ENCODE measurements at places on chromosomes 1 and 21.

DNA sequence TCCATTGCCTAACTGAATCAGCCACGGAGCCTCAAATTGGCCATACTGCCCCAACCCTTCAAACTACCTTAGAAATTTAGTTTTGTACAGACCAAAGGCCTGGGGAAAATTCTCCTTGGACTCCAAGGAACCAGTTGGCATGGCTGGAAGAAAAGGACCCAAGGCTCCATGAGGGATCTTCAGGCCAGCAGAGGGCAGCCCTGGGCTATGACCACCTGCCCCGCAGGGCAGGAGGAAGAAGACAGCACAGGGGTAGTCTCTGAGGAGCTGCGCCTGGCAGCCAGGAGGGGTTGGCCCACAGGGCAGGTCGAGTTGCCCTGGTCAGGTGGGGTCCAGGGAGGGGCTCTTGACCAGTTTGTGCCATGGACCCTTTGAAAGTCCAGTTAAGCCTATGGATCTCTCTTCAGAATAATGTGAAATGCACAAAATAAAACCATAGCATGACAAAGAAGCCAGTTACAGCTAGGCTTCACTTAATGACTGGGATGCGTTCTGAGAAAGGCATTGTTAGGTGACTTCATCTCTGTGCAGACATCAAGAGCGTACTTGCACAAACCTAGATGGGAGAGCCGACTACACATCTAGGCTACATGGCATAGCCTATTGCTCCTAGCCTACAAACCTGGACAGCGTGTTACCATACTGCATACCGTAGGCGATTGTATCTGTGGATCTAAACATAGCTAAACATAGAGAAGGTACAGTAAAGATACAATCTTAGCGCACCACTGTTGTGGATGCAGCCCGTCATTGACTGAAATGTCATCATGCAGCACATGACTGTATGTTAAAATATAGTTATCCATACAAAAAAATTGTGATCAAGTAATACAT, 26.1 kb downstream of the CACNA1S start:
- DNase-seq: no peak

- DNase-seq: no peak
Observed at GRCh38 chr1:227765261-227766014, 30.2 kb downstream of the SNAP47 start.

DNA sequence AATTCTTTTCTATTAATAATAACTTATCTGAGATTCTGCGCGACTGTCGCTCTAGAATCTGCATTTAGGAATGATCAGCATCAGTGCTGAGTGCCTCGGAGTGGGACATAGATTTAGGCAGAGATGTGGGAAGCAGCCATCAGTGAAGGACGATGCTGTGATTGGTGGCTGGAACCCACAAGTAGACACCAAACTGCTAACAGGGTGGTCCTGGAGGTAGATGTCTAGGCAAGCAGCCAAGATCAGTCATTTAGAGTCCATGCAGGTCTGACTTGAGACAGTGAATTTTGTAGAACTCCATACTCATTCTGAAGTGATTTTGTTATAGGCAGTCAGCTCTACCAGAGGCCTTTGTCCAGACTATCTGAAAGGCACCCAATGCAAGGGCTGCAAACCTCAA, 51.8 kb upstream of the LYST start:
- DNase-seq: no peak

DNA sequence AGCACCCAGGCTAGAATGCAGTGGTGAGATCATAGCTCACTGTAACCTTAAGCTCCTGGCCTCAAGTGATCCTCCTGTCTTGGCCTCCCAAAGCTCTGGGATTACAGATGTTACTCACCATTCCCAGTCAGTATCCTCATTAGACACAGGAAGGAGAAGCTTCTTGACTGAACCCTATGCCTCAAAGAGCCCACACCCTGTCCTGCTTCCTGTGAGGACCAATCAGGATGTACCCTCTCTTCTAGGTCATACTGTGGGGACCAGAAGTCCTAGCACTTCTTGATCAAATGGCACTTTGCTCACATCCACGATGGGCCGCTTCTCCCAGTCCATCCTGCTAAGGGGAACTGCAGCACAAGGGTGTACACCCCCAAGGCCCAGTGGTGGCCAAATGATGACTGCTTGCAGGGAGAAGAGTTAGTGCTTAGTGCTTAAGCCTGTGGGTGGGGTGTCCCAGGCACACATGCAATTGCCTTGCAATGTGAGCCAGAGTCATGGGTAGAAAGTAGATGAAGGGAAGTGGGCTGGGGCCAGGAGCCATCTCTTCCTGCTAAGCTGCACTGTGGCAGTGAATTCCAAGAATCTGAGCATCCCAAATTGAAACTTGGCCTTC, 9.8 kb downstream of the CD34 start:
- DNase-seq: no peak

GRCh38 chr1:215118081-215118480, 35.5 kb downstream of the KCNK2 start:
- DNase-seq: no peak

DNA sequence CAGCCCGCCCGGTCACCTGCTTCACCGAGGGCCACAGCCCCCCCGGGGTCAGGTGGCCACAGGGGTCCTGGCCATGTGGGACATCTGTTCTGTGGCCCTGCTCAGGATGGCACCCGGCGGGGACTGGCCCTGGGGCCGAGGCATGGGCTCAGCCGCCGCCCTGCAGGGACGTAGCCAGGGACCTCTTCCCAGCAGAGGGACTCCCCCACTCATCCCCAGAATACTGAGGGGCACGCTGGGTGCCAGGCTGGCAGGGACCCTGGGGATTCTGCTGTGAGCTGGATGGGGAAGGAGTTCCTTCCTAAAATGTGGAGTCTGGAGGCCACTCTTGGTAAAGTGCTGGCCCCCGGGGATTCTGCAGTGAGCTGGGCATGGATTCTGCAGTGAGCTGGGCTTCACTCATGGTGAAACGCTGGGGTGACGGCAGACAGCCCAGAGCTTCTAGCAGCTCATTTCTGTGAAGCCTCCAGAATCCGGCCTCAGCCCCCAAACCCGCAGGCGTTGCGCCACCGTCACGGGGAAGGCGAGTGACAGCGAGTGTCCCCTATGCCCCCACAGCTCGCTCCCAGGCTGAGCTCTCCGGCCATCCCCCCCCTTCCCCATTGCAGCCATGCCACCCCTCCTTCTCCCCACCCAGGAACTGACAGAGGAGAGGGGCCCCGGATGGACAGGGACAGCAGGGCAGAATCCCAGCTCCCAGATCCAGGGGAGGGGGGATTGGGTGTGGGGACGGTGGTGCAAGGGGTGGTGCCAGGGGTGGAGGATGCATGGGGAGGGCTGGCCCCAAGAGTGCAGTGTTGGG, 1.4 kb downstream of the ITGB2 start:
- DNase-seq: no peak

DNA sequence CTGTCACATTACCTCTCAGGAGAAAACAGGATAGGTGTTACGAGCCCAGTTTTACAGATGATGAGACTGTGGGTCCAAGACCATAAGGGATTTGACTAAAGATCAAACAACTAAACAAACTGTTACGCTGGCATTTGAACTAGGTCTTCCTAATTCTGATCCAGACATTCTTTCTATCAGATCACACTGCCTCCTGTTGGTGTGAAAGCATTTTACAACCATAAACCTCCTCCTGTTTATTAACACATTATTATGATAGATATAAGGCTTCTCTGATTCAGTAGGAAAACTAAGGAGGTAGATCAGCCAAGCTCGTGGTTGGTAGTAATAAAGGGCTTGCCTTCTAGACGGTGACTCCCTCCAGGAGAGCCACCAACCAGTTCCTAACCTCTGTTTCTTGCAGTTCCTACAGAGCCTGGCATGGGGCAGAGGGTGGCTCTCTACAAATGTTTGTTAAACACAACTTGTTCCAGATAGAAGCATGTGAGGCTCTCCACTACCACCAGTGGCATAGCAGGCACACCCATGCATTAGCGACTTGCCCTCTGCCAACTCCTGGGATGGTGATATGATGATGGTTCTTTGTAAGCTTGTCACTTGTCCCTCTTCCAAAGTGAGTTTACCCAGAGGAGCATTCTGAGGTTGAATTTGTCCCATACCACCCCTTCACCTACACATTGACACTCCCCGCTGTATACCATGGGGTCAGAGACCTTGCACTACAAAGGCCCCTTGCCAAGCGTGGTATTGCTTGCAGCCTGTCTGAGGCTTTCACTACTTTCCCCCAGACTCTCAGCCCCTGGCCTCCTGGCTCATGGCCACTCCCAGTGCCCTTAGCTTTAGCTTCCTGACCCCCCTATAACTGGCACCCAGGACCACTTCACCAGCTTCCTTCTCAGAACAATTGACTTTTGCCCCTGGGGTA, 96.4 kb upstream of the HOOK1 start:
- DNase-seq: no peak

GRCh38 chr1:51497340-51497739, 21.7 kb downstream of the EPS15 start:
- DNase-seq: no peak

GRCh38 chr21:45918835-45919447, 62.6 kb upstream of the COL6A1 start:
- DNase-seq: no peak

DNA sequence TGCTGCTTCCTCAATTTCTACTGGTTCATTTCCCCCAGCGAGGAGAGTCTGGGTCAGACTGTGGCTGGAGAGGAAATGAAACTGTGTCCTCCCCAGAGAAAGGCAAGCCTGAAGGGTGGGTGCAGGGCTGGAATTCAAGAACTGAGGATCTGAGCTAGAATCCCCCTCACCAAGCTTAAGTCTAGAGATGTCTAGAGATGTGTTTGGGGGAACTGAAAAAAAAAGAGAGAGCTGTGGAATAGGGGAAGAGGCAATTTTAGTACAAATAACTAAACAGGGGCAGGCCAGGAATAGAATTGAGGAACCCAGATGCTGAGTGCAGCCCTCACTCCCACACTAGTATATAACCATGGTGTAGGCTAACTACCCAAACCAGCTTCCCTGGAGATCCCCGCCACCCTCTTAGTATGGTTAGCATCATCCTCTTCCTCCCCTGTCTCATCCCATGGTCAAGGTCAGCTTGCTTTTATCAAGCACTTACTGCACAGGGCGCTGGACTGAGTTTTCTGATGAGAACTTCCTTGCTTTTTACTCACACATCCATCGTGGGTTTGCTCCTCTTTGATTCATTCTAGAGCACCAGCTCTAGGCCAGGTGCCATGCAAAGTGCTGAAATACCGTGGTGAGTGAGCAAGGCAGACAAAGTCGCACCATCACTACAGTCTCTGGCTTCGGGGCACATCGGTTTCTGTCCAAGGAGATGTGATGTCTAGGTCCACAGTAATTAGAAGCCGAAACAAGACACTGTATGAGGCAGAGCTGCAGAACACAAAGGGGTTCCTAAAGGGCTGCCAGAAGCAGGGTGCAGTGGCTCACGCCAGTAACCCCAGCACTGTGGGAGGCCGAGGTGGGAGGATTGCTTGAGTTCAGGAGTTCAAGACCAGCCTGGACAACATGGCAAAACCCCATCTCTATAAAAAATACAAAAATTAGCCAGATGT, 112.9 kb upstream of the IPO9 start:
- no peak for DNase-seq

- no peak for DNase-seq
Observed at GRCh38 chr1:8238141-8239038, 79.5 kb upstream of the SLC45A1 start.

GRCh38 chr1:33433509-33434362, 2.8 kb upstream of the PHC2 start:
- no peak for DNase-seq

All from activated T-helper 9 cell treated with anti-CD3 and anti-CD28 coated beads, Interleukin-2, amount 50 U/mL, for 16 hours (primary cell).